Colonic mucosa (tissue), 4 donors: ENCODE measurements at places on chromosomes 2 and 18. TPM values are rescaled to one million over a fixed set of nuclear protein-coding genes. Genes with fewer than 3 reads are reported as not detected.

The RAX gene
- total RNA-seq, result not detected

The CCDC141 gene
- 0.42 TPM for total RNA-seq

The PLCD4 gene
- total RNA-seq, result 1.6 TPM

The REG1A gene
- 19.6 TPM for total RNA-seq

The IL1R1 gene
- total RNA-seq, result 23.9 TPM

The MSTN gene
- 0.11 TPM for total RNA-seq

DNA sequence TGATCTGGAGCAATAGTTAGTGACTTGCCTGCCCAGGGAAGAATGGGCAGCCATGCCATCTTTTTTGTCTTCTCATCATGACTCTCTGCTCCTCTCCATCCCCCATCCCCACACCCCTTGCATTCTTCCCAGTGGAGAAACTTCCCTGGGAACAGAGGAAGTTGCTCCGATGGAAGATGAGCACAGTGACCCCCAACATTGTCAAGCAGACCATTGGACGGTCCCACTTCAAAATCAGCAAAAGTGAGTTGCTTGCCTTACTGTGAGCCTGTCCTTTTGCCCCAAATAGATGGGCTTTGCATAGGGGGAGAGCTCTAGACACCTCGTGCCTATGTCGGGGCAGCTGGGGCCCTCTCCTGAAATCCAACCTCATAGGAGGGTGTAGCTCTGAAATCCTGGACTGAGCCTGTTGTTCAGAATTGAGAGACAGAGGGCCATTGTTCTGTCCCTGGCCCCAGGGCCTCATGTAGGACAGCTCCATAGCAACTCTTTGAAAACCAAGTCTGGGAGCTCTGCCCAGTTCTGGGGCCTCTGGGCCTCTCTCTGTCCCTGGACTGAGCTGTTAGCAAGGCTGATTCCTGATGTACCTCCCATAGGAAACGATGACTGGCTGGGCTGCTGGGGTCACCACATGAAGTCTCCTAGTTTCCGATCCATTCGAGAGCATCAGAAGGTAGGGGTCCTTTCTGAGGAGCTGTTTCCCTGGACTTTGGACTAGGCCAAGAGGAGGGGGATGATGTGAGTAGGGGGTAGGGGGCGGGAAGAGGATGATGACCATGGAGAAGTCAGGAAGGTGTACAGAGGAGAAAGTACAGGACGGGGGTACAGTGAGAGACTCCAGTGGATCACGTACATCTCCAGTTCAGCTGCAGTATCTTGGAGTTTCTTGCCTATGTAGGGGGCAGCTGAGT is 35.2 kb downstream of the TTLL4 start:
- DNase-seq, result no peak

DNA sequence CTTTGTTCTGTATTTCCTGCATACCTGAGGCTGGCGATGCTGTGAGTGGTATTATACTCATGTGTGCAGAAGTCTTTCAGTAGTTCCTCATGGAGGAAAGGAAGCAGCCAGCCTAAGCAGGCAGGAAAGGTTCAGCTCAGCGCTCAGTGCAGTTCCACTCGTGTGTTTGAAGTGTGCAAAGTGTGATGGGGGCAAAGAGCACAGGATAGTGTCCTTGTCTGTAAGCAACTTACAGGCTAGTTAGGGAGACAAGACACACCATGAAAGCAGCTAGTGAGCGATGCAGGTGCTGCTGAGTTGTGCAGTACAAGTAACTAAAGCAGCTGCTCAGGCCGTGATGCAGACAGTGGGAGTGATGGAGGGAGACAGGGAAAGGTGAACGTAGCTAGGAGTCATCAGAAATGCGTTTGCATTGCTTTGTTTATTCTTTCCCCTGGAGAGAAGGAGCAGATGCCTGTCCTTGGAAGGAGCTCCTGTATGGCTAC is 146.2 kb downstream of the LDLRAD4 start:
- no peak for DNase-seq

- DNase-seq, result no peak
Observed at GRCh38 chr2:117850461-117850860, 36.0 kb downstream of the DDX18 start.

DNA sequence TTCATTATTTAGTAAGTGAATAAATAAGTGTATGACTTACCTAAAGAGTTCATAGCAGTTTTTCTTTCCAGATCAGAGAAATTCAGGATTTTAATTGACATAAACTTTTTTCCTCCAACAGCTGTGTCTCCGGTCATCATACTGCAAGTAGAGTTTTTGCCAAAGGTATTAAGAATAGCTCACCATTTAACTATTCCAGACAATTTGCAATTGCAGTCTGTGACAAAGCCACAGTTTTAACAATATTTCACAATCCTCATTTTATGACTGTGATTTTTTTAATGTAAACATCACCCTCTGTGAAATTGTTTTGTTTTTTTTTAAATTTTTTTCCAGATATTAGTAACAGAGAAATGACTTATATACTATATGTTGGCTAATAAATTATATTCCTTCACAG is 199.1 kb downstream of the TRIB2 start:
- DNase-seq, result no peak

- no peak for DNase-seq
Observed at GRCh38 chr2:1455466-1455865, 42.2 kb downstream of the TPO start.

- no peak for DNase-seq
Observed at GRCh38 chr18:43279015-43279744, 1.9 kb upstream of the SYT4 start.

DNA sequence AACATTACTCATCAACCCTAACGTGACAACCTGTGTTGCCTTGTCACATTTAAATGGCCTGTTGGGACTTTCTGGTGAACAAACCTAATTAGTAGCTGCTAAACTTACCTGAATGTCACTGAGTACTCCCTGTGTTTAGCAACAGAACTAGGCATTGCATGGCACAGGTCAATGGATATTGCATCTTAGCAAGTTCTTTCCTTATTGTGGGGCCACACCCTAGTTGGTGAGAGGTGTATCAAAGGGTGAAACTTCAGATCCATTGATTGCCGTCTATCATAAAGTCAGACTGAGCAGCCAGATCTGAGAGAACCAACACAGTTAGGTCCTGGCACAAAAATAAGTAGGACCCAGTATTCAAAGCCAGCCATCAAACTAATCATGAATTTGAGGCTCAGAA is 29.8 kb upstream of the ZNF385B start:
- DNase-seq, result peak; percentile 29

- no peak for DNase-seq
Observed at GRCh38 chr18:44636241-44636640, 44.4 kb upstream of the SETBP1 start.

DNA sequence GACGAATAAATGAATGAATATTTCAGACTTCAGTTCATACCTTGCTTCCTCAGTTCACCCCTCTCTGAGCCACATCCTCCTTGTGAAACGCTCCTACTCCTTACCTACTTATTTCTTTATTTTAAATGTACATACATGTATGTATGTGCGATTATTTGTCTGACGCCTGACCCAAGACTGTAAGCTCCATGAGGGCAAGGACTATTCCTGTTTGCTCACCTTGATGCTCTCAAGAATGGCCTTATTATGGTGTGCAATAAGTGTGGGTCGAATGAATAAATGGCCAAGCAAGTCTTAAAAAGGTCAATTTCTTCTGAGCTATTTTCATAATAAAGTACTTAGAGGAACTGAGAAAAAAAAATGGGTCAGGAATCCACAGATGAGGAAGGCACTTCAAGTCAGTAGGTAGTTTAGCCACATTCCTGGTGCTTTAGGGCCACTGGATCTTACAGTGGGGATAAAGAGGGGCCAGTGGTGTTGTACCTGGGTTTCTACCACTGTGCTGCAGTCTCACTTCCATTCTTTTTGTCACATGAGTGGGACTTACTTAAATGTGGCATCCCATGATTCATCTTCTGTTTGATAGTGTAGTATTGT is 74.7 kb downstream of the SDC1 start:
- no peak for DNase-seq

- no peak for DNase-seq
Observed at GRCh38 chr2:31980674-31981356, 30.0 kb downstream of the MEMO1 start.

- no peak for DNase-seq
Observed at GRCh38 chr2:34848132-34848531, 1249.0 kb upstream of the FAM98A start.

DNA sequence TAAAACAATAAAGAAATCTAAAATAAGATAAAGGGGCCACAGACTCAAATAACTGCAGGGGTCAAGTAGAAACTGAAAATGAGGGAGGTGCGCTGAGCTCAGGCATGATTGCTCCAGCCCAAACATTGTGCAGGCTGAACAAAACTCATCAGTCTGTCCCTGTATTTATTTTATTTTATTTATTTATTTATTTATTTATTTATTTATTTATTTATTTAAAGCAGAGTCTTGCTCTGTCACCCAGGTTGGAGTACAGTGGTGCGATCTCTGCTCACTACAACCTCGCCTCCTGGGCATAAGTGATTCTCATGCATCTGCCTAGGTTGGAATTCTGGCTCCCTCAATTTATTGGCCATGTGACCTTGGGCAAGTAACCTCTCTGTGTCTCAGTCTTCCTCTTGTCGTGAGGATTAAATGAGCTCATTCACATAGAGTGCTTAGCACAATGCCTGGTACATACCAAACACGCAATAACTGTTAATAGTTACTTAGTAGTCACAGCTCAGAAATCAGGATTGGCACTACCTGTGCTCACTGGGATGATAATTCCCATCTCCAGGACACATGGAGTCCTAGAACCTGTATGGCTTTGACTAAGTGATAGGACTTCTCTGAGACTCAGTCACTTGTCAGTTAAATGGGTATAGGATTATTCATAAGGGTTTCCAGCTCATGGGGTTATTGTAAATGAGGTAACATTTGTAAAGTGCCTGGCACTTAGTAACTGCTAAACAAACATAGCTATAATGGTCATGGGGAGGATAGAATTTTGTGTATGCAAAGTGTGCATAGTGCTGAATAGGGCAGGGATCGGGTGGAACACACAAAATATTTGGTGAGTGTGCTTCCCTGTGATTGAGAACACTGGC is 6.0 kb downstream of the SPEG start:
- DNase-seq, result no peak

GRCh38 chr2:9310798-9311197 is 104.2 kb downstream of the ASAP2 start:
- no peak for DNase-seq

DNA sequence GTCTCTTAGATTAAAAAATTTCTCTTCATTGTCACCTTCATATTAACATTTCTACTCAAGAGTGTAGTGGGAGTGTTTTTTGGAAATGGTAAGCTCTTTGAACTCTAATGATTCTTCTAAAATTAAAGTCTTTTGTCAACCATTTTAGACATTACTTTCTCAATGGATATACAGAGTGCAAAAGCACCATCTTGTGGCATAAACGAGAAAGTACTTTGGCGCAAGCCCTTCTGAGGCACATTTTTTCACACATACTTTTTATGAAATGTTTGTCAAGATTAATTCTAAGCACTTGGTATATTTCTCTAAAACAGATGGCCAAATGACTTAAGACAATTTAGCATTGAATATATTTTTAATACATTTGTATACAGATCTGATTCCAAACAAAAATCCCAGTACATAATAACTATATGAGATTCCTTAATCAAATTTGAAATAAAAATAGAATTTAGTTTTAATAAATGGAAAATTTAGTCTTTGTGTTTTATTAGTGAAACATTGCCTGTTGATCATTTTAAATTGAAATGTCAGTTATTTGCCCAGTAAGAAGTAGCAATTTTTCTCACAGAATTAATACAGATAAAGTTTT is 63.3 kb upstream of the GALNT5 start:
- no peak for DNase-seq

DNA sequence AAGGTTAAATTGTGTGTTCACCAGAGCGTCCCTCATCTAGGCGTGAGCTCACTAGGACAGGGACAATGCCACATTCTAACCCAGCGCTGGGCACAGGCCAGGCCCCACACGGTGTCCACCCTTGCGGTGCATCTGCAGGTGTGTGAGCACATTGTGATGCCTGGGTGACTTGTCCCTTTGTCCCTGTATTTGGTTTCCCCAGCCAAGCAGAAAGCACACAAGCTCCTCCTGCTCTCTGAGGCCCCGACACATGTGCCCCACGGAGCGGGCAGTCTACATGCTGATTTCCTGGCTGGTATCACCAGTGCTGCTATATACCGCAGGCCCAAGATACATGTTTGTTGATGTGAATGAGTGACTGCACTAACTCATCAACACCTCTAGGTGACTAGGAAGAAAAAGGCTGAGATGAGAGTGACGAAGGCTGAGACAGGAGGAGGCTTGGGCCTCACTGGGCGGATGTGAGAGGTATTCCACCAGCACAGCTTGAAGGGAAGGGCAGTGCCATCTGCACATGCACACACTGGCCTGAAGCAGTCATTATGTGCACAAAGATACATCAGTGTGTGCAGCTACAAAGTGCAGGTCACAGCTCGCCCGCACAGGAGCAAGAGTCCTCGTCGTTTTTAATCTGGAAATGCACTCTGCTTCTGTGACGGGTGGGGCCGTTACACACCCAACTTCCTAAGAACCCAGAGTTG is 205.9 kb downstream of the EIPR1 start:
- no peak for DNase-seq

GRCh38 chr2:8303322-8303832 is 378.5 kb upstream of the ID2 start:
- DNase-seq, result peak; percentile 54

GRCh38 chr2:110804915-110805314 is 72.5 kb downstream of the ACOXL start:
- no peak for DNase-seq

GRCh38 chr2:69171897-69172525 is 159.0 kb downstream of the ANTXR1 start:
- no peak for DNase-seq

DNA sequence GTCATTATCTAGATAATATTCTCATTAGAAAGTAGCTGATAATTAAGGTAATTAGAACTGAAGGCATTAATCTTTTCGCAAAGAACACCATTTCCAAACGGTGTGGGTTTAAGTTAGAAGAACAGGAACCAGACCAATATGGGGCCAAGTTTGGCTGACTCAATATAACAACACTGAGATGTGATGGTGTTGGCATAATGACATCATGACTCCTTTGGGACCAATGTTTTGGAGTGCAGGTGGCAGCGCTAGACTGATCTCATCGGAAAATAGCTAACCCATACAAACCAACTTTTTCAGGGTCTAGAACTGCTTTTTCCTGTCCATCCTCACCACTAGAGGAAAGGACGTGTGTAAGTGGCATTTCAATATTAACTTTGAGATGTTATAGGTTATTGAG is 1171.7 kb upstream of the ZEB2 start:
- no peak for DNase-seq

DNA sequence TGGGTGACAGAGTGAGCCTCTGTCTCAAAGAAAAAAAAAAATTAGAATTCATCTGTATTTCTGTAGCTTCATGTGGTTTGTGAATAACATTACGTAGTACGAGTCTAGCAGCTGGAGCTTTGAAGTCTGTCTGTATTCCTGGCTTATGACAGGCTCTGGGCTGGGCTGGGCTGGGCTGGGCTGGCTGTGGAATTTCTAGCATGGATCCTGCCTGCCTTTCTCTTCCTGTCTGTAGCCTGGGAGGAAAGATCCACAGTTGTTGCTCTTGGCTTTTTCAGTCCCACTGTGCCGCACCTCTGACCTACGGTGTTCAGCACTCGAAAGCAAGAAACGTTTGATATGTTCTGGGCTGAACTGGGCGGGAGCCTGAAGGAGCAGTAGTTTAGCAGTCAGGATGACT is 55.4 kb downstream of the BOLA3 start:
- no peak for DNase-seq
